Fibroblast of upper back skin (primary cell): ENCODE measurements at places on chromosomes 7 and 10.

DNA sequence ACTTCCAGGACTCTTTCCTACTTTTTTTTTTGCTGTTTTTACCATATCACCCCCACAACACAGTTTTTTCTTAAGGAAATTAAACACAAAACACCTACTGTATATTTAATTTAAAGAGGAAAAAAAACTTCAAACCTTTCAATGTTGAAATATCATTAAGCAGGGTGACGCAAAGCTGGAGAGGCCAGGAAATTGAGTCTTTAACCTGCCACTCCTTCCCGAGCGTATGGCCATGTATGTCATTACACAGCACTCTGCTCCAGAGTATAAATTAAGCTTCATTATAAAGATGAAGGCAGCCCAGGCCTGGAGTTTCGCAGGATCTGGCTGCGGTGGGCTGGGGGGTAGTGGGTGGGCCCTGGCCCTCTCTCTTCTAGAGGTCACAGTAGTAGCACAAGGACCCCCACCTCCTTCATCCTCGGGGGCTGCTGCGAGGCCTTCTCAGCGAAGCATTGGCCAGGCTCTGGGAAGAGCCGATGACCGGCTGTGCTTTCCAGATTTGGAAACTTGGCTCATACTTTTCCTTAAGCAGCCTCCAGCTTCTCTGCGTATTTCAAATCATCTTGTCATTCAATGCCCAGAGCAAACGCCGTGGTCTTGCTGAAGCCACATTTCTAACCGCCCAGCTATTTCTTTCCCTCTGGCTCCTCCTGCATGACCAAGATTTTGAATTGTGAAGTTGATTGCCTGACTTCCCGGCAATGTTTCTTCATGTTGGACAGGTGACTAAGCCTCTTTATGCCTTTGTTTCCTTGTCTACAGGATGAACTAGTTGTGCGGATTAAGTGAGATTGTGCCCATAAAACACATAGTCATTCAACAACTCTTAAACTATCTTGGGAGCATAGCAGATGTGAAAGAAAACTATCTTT lies 765.1 kb downstream of the SUGCT start:
- DNase-seq: peak; percentile 29

DNA sequence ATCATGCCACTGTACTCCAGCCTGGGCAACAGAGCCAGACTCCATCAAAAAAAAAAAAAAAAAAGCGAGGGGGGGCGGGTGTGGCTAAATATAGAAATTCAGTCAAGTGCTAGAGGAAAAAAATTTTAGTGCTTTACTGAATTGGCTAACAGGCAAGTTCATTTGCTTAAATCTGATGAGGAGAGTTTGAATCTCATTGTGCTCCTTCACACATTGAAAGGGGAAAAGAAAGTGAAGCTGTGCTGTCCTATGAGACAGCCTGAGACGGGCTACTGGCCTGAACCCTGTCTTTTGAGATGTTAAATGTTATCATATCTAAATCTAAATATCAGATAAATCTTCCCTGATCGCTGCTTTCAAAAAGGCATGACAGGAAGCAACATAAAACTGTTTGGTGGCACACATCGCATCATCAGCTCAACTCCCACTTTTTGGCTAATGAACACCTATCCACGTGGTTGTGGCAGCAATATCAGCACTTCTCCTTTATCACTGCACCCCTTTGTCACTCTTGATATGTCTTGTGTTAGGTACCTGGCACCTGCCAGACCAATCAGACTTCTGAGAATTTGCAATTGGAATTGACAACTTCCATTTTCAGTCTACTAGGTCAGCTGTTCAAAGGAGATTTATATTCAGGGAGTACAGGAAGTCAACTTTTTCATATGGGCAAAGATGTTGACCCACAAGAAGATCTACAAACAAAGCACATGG lies 14.0 kb upstream of the IFIT1B start:
- no peak for DNase-seq

GRCh38 chr10:89846281-89846630 lies 144.9 kb downstream of the KIF20B start:
- DNase-seq: no peak

DNA sequence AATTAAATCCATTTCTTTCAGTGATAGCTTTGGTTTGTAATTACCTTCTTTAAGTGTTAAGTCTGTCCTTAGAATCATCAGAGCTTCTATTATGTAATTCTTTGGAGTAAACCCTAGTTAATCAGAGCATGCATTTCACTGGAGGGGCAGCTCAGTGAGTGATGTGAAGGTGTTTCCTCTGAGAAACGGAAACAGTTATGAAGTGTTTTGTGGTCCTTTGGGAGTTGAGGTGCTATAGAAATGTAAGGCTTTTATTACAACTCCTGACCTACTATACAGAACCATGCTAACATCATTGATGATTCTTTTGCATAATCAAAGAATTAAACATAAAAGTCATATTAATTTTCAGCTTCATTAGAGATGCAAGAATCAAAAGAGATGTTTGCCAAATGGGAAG lies 141.5 kb downstream of the EXOC4 start:
- no peak for DNase-seq

- no peak for DNase-seq
Measured at GRCh38 chr10:11866199-11866925, 43.2 kb downstream of the PROSER2 start.

DNA sequence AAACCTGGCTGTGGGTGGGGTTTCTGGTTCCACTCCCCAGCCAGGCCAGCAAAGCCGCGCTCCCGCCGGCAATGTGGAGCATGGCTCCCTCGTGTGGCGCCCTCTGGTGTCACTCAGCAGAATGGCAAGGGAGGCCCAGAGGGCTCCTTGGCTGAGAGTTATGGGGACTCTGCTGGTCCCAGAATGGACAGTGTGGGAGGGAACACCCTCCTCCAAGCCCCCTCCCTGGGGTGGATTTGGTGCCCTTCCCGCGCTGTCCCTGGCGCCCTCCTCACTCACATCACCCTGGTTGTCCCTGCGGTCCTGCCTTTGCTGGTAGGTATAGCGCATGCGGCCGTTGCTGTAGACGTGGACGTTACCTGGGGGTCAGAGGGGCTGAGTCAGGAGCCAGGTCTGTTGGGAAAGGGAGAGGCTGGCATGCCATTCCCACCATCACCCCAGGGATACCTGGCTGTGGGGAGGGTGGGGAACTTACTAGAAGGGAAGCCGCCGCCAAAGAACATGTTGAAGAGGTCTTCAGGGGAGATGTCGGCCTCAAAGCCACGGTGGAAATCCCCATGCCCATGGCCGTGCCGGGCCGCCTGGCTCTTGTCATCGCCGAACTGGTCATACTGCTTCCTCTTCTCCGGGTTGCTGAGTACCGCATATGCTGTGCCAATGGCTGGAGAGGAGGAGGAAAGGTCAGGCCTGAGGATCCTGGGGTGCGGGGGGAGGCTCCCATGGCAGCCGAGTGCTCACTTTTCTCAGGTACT lies 14.0 kb downstream of the DNAJB12 start:
- no peak for DNase-seq

DNA sequence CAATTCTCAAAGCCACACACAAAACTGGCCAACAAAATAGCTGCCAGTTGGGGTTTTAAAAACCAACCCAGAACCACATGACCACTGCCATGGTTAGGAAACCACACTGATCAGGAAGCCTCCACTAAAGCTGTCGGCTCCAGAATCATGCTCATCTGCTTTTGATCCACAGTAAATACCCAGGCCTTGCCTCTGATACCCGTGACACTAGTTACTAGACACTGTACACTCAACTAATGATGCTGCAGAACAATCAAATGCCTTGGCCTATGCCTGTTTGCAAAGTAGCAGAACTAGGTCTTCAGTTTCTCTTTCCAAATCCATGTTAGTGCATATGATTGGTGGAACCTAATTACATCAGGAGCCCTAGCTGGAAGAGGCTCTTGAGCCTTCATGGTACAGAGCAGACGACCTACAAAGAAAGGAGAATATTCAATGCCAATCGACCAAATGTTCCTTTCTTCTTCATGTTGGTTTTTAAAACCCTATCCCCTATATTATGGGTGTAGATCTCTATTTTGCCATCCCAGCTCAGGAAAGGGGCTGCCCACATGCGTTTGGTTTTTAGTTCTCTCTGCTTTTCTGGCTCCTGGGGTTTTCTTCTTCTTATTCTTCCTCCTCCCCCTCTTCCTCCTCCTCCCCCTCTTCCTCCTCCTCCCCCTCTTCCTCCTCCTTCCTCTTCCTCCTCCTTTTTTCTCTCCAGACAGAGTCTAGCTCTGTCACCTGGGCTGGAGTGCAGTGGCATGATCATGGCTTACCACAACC lies 76.6 kb downstream of the CNNM2 start:
- no peak for DNase-seq

GRCh38 chr10:131063311-131063710 lies 248.2 kb downstream of the TCERG1L start:
- no peak for DNase-seq

- DNase-seq: no peak
Measured at GRCh38 chr10:30431435-30431911, 2.5 kb upstream of the MAP3K8 start.

DNA sequence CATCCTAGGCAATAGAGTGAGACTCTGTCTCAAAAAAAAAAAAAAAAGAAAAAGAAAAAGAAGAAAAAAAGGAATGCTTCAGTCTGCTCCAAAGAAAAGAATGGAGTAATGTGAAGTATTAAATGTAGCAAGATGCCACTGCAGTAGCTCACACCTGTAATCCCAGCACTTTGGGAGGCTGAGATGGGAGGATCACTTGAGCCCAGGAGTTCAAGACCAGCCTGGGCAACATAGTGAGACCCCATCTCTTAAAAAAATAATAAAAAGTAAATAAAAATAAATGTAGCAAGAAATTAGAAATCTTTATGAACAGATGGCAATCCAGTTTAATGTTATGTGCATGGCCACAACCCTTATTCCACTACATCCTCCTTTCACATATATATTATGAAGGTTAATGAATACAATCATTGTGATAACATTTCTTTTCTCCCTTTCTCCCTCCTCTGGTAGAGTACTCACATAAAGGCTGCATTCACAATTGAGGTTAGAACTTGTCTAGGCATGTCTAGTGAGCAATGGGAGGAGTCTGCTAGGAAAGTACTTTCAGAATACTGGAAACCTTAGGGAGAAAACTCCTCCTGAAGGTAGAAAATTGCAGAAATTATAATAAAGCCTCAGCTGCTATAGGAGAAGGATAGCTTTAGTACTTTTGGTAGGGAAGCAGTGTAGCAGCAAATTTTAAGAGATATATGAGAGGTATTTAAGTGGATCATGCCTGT lies 20.4 kb downstream of the KLLN start:
- DNase-seq: peak; percentile 76

DNA sequence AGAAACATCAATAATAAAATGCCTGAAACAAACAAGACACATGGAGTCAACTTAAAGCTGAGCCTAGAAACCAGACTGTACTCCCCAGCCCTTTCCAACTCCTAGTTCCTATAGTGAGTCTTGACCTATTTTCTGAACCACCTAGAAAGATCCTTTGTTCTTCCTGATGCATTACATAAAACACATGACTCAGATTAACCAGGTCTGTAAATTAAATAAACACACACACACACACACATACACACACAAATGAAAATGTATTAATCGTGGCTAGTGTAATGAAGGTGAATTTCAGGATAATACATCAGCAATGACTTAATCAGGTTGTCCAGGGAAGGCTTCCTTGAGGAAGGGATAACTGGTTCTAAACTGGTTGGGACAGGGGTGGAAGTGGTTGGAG lies 104.7 kb downstream of the ST8SIA6 start:
- no peak for DNase-seq

DNA sequence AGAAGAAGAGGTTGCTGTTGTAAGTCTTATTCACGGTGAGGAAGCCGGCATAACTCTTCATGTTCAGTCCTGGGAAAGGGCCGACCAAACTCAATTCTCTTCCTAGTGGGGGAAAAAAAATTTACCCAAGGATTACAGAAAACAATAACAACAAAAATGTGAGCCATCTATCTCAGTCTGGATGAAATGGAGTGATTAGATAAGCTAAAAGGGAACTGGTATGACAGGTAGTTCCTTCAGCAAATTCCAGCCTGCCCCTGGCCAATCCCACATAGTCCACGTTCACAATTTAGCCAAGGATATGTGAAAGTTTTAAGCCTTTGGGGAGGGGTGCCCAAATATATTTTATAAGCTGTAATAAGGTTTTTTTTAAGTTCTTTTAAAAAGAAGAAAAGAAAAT lies 33.6 kb downstream of the CPVL start:
- no peak for DNase-seq

DNA sequence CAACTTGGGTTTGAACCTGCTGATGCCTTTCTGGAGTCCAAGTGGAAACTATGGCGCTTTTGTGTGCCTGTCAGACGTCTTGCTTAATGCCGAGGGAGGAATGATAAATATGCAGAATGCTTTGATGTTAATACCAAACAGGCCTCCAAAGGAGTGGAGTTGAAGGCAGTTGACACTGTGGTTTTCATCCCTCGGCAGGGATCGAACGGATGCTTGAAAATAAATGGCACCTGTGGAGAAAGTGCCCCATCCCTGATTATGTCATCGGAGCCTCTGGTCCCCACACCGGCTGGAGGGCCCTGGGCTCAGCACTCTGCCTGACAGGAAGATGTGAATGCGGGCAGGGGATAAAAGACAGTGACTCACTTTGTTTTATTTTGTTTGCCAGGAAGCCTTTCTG lies 148.7 kb upstream of the GPR26 start:
- DNase-seq: no peak

GRCh38 chr10:129689671-129690071 lies 222.6 kb downstream of the MGMT start:
- DNase-seq: no peak

DNA sequence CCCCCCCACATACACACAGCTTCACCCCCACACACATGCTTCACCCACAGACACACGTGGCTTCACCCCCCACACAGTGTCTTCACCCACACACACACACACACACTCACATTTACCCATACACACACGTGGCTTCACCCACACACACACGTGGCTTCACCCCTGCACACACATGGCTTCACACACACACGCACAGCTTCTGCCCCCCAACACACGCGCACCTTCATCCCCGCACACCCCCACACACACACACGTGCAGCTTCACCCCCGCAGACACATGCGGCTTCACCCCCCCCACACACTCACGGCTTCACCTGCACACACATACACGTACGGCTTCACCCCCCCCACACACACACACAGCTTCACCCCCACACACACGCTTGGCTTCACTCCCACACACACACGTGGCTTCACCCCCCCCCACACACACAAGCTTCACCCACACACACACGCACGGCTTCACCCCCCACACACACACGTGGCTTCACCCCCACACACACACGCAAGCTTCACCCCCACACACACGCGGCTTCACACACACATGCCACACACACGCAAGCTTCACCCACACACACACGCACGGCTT lies 82.4 kb downstream of the NKX6-2 start:
- no peak for DNase-seq

DNA sequence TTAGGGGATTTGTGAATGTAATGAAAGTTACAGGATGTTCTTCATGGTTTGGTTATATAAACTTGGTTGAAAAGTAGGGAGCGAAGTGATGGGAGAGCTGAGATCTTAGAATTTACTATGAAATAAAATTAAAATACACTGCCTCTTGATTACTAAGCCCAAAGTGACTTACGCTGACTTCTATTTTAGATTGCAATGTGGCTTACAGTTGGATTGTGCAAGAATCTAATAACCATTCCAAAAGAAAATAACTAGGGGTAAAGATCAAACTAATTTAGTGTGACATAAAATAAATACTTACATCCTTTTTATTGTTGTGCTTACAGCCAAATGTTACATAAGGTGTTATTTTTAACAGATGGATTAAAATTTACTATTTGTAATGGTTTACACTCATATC lies 15.3 kb downstream of the WNT16 start:
- no peak for DNase-seq
